ENCODE measurements at places on chromosomes 7 and 10. TPM values are rescaled to one million over a fixed set of nuclear protein-coding genes. Genes with fewer than 3 reads are reported as not detected.

DNA sequence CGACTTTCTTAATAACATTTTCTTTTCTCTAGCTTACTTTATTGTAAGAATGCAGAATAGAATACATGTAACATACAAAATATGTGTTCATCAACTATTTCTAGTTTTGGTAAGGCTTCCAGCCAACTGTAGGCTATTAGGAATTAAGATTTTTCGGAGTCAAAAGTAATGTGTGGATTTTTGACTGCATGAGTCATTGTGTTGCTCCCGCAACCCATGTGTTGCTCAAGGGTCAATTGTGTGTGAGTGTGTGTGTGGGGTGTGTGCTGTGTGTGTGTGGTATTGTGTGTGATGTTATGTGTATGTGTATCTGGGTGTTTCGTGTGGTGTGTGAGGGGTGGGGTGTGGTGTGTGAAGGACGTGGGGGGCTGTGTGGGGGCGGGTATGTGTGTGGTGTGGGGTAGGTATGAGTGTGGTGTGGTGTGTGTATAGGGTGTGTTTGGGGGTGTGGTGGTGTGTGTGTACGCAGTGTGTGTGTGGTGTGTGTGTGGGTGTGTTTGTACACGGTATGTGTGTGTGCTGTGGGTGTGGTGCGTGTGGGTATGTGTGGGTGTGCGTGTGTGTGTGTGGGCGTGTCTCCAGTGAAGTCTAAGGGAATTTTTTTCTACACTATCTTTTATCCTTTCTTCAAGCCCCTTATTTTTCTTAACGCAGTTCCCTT, 60.5 kb downstream of the RSU1 start:
- DNase-seq: no peak

DNA sequence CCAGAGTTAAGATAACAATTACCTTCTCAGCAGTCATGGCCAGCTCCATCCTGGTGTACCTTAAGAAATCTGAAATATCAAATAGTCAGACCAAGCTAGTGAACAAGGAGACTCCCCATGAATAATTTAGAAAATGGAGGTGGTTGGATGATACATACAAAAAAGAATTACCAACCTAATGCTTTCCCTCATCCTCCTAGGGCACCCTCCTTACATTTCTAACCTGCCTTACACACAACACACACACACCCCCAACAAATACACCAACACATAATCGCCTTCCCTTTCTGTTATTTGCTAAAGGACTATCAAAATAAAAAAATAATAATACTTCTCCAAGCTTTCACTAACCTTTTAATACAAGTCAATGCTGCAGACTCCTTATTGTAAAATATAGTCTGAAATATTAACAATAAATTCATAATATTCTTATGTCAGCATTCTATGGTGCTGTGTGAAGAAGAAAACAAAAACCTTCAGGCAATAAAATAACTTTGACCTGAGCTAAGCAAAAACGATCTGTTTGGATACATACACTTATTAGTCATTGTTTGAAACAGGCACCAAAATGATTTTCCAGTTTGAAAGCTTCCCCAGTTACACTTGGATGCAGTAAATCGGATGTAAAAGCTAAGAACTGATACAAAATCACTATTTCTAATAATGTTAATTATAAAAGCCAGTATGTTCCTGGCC, 3.4 kb downstream of the TWIST1 start:
- DNase-seq: no peak

GRCh38 chr10:74690393-74690792, 136.0 kb upstream of the KAT6B start:
- no peak for DNase-seq

- DNase-seq: no peak
These were observed 159.5 kb downstream of the PPP1R9A start for GRCh38 chr7:95066737-95067530.

Gene CHCHD3
- 50.6 TPM for total RNA-seq

Gene SFRP5
- total RNA-seq: 1.7 TPM

Gene ICA1
- total RNA-seq: 25.5 TPM

Gene RAB19
- not detected for total RNA-seq
